ENCODE measurements at places on chromosomes 13 and 19.

DNA sequence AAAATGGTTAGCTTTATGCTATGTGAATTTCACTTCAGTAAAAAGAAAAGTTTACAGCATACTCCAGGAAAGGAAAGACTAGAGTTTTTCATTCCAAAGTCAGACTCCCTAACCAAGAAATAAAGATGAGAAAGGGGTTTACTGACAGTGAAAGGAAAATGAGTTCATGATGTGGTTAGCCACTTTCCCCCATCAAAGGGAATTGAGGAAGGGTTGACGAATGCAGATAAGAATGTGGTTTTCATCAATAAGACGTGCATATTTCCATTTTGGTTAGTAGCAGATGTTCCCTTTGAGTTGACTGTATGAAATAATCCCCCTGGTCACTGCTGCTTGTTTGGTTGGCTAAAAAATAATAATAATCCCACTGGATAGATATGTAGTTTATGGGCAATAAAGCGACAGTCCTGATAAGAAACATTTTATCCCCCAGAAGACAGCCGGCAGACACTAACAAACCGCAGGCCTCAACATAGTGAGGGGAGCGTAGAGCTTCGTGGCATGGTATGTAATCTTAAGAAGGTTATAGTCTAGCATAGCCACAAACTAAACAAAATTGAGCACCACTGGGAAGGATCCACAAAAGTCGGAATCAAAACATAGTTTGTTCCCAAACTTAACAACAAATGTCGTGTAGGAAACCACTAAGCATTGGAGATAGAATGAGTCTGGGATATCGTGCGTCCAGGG lies 114.8 kb downstream of the COL4A2 start:
- DNase-seq: no peak

DNA sequence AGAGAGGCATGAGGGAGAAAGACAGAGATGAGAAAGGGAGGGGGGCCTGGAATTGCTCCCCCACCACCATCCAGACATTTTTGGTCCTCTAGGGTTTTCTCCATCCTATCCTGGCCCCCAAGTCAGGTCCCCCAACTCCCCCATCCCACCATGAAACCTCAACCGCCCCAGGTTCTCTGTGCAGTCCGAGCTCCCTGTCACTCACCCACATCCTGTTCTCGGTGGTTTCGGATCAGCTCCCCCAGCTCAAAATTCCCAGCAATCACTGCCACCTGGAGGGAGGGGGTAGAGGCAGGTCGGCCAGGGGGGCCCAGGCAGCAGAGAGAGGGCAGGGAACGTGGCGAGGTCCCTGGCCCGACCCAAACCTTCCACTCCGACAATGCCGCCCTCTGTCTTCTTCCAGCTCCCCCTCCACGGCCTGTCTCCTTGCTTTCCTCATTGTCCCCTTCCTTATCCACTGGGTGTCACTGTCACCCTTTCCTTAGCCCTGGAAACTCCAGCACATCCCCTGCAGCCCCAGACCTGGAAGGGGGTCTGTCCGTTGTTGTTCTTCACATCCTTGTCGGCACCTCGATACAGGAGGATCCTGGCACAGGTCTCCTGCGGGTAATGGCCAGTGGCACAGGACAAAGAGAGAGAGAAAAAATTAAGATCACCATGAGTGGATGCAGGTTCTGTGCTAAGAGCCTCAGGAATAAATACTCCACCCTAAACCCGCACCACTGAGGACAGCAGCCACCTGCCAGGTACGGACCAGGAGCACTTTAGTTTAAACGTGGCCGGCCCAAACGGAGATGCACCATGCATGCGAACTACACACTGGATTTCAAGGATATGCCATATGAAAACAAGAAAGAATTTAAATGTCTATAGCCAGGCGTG lies 15.4 kb downstream of the SHANK1 start:
- no peak for DNase-seq

DNA sequence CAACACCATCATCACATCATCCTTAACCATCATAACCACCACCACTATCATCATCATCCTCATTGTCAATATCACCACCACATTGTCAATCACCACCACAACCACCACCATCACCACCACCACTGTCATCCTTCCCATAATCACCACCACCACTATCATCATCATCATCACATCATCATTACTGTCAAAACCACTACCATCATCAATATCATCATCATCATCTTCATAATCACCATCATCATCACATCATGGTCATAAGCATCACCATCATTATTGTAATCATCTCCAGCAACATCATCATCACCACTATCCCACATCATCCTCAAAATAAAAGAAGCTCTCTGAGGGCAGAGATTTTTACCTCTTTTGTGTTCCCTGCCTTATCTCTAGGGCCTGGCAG lies 52.2 kb downstream of the MBD3L1 start:
- DNase-seq: no peak

DNA sequence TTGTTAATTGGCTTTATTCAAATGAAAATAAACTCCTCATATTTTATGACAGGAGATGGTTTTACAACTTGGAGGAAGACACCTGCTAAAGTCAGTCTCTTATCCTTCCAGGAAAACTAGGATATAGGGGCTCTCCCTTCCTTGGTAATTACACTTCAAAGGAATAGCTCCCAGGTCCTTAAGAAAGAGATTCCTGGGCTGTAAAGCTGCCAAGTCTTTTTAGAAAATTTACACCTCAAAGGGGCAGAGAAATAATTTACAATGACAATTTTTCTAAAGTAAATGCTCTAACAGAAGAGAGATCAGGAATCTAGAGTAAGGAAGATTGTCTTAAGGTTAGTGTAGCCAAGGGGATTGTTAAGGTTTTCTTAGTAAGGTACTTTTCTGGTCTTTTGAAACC lies 1359.0 kb downstream of the OLFM4 start:
- no peak for DNase-seq

DNA sequence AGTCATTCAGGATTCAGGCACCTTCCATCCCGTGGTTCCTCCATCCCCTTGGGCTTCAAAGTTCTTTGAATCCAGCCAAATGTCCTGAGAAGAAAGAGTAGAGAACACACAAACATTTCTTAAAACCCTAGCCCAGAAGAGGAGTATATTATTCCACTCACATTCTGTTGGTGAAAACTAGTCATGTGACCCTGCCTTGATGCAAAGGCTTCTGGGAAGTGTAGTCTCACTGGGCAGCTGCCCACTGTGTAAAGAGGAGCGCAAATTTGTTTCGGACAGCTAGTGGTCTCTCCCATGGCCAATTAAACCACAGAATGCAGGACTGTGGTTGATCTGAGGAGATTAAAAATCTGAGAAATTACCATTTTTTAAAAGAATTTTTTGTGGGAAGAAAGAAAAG lies 304.4 kb downstream of the SUCLA2 start:
- DNase-seq: no peak

DNA sequence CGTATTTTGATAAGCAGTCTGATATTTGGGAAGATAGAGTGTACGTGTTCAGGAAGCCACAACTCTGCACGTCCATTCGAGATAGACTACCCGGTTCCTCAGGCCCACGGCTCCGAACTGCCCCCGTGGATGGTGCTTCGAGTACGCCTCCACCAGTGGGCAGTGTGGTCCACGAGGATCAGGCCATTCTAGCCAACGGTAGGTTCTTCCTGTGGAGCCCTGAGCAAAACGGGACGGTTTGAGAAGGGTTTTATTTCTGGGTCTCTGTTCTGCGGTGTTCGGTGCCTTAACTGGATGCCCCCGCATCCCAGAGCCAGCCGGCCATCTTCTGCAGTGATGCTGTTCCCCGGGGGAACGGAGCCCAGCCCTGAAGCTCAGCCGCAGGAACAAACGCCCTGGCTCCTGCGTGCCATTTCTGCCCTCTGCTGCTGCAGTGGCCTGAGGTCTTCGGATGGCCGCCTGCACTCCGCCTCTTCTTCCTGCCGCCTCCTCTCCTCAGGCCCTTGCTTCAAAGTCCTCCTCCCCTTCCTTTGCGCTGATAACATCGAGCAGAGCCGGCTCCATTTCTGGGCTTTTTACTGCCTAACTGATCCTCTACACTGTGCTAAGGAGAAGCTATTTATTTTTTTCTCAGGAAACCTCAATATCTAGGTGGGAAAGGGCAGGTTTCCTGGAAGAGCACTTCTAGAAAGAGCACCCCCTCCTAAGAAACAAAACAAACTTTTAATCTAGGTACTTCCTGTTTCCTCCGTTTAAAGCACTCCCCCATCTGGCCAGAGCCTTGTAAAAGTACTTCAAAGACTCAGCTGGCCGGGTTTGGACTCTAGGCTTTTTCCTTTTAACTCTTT lies 36.2 kb upstream of the SLC46A3 start:
- no peak for DNase-seq

GRCh38 chr13:94829837-94830365 lies 117.6 kb upstream of the SOX21 start:
- DNase-seq: no peak

- no peak for DNase-seq
These were observed 40.9 kb downstream of the GSX1 start for GRCh38 chr13:27833206-27833605.

DNA sequence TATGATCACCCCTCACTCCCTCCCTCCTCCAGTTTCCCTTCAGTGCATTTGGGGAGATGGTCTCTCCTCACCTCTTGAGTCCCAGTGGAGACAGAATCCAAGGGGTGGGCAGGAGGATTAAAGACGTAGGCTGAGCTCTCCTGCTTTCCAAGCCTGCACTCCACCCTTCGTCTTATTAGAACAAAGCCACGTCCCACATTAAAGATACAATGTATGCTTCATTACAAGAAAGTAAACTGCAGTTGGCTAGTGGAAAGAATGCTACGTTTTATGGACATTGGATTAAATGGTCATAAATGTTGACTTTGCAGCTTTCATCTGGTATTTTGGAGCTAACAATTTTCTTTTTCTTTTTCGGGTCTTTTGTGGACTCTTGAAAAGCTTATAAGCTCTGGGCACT lies 1.5 kb upstream of the KLK11 start:
- no peak for DNase-seq
